C1 segment of cervical spinal cord (tissue), 14 donors: ENCODE measurements at places on chromosomes 11 and 22.

DNA sequence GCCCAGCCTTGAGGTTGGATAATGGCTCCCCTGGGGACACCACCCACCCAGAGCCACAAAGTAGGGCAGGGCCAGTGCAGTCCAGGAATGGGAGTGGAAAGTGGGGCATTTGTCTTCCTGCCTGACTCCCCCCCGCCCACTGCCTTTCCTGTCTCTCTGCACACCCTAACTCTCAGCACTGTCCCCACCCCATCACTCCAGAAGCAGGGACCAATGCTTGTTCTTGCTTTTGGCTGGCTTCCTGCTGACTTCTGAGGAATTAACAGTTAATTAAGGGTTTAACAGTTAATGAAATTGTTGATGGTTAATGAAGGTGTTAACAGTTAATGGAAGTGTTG lies 4.7 kb downstream of the PITPNM1 start:
- no peak for DNase-seq

- DNase-seq = no peak
Measured at GRCh38 chr11:38900211-38900610, 2302.2 kb upstream of the RAG2 start.

- no peak for DNase-seq
Measured at GRCh38 chr22:24693379-24693778, 81.1 kb downstream of the PIWIL3 start.

DNA sequence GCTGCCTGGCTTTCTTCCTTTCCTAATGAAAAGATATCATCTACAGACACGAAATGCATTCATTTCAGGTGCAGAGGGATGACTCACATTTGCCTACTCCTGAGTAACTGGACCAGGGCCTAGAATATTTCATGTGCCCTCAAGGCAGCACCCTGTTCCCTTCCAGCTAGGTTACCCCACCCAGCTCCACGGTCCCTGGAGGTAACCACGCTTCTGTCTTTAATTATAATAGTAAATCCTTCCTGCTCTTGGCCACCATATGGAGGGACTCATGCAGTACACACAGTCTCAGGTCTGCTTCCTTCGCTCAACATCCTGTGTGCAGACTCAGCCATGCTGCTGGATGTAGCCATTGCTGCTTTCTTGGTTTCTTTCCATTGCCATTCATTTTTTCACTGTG lies 22.3 kb downstream of the DHCR7 start:
- no peak for DNase-seq

DNA sequence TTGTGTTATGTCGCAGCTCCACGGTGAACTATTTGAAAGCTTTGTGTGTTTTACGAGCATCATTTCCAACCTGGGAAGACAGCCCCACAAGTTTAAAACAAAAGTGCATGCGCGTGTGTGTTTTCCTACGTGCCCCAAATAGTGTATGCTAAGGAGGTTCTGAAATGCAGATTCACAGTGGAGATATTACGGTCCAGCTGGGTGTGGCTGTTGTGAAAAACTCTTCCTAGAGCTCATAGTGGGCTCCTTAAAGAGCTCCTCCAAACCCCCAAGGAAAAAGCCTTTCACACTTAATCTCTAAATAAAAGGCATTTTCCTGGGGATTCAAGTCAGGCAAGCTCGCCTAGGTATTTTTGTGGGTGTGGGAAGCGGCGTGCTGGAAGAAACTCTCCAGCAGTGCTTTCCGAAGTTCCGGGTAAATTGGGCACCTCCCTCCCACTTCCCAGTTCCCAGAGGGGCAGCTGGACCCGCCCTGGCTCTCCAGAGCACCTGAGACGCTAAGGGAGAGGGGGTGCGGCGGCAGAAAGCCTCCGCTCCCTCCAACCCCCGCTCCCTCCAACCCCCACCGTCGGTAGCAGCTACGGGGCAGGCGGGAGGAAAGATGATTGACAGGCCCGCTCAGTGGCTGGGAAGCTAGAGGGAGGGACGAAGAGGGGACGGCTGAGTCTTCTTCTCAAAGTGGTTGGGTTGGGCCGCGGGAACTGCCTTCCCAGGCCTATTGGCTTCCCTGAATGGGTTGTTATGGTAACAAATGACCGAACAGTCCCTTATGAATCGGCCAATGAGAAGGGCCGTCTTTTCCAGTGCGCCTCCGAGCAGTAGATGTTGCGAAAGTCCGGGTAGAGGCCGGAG lies 561 bp upstream of the PCF11 start:
- peak; percentile 94 for DNase-seq

GRCh38 chr11:60821827-60822599 lies 19.9 kb upstream of the CCDC86 start:
- DNase-seq = no peak
